NCI-H524 (cell line): ENCODE measurements at places on chromosomes 12 and 14.

DNA sequence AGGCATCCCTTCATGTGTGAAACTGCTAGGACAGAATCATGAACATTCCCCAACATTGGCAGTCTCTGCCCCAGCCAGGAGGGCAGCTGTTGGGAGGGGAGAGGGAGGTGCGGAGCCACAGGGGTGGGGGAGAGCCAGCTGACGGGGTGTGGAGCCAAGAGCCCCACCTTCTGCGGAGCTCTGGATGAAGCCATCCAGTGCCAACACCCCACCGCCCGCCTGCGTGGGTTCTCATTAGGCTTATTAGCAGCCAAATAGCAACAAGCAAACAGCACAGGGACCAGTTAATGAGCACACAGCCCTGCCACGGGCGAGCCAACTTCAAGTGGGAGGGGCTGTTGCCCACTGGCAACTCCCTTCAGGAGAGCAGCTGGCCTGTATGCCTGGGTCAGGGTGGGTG lies 12.1 kb downstream of the LTBP2 start:
- no peak for DNase-seq

GRCh38 chr12:49813131-49813530 lies 15.1 kb downstream of the NCKAP5L start:
- DNase-seq = no peak

GRCh38 chr12:124509676-124510300 lies 57.6 kb downstream of the NCOR2 start:
- no peak for DNase-seq

DNA sequence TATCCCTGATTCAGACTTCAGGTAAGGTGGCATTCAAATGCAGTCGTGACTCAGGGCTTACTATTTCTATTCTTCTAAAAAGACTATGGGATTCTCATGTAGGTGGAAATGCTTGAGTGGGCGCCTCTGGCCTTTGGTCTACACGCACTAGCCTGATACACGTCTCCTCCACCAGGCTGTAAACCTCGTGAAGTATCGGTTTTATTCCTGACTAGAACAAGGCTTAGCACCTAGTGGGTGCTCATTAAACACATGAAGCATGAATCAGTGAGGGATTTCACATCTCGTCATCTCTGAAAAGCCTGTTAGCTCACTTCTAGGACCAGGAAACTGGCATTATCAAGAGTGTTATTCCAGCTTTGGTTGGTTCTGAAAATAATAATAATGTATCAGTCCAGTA lies 17.7 kb upstream of the HNF1A start:
- no peak for DNase-seq

DNA sequence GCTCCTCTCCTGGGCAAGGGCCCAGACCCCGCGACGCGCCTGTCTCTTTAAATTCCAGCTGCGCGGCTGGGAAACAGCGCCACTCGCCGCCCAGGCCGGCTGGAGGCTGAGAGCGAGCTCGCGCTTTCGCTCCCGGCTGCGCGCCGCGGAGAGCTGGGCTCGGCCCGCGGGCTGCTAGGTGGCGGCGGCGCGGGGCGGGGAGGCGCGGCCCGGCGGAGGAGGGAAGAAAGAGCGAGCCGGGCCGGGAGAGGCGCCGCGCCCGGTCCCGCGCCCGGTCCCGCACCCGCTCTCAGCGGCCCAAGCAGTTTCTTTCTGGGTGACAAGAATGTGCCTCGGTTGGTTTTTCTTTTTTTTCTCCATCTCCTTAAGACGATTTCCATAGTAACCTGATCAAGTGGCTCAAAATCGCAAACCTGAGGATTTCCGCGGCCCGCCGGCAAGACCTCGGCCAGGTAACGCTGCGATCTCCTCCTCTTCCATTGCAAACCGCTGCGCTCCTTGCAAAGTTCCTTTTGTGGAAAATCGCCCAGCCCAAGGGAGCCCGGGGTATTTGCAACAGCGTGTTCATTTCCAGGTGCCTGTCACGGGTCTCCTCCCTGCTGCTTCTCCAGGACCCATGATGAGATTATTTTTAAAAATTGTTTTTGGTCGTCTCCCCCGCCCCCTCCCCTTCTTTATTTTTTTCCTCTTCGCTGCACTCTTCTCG lies 259.5 kb upstream of the E2F7 start:
- DNase-seq = peak; percentile 71

GRCh38 chr12:54222609-54223008 lies 33.8 kb upstream of the SMUG1 start:
- no peak for DNase-seq

- DNase-seq = no peak
Observed at GRCh38 chr12:114275932-114276785, 129.8 kb downstream of the TBX5 start.

GRCh38 chr12:77402716-77403115 lies 337.3 kb upstream of the E2F7 start:
- DNase-seq = peak; percentile 5

DNA sequence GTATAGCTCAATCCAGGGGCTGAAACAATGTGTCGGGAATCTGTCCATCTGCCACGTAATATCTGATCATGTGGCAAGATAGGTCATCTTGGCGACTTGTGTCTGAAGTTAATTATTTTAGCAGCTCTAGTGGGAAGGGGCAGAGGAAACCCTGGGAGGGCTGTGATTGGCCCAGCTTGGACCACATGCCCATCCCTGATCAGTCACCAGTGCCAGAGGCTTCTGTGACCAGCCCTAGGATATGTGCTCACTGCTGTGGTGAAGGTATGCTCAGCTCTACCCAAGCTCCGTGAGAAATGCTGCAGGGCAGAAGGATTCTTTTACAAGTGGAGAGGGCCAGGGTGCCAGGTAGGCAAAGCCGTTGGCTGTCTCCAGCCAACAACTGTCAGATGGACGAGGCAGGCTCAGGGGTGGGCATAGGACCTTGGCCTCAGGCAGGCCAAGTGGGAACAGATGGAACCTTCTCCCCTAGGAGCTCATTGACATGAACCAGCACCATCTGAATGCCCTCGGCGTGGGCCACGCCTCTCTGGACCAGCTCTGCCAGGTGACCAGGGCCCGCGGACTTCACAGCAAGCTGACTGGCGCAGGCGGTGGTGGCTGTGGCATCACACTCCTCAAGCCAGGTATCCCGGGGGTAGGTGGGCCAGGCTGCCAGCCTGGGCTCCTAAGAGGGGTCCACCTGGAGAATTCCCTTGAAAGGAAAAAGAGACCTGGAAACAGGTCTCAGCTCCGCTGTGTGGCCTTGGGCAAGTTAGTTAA lies 21.1 kb downstream of the MVK start:
- peak; percentile 79 for DNase-seq

- DNase-seq = peak; percentile 20
Observed at GRCh38 chr12:93379326-93379980, 1.7 kb downstream of the NUDT4 start.

DNA sequence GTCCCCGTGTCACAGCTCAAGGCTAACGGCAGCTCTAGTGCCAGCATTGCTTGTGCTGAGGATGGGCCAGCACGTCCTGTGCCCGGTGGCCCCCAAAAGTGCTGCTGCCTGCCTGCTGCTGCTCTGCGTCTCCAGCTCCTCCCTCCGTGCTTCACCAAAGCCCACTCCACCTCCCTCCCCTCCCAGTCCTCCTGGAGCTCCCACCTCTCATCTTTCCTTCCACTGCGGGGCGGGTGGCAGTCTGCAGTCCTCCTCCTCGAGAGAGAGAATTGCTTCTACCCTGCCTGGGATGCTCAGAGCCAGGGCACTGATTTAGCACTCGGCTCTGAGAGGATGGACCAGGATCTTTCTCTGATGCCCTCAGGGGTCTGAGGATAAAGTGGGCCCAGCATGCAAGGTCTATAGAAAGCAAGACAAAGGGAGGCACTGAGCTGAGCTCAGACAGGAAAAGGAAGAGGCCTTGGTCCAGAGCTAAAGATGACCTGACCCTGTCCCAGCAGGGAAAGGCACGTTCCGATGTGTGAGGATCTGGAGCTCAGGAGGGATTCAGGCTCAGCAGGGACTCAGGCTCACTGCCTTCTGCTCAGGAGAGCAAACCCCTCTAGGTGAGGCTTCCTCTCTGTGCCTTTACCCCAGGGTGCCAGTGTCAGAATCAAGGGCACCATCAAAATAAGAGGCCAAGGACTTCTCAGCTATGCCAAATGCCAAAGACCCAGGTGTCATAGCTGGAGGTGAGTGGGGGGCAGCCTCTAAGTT lies 113.1 kb upstream of the FKBP4 start:
- no peak for DNase-seq

DNA sequence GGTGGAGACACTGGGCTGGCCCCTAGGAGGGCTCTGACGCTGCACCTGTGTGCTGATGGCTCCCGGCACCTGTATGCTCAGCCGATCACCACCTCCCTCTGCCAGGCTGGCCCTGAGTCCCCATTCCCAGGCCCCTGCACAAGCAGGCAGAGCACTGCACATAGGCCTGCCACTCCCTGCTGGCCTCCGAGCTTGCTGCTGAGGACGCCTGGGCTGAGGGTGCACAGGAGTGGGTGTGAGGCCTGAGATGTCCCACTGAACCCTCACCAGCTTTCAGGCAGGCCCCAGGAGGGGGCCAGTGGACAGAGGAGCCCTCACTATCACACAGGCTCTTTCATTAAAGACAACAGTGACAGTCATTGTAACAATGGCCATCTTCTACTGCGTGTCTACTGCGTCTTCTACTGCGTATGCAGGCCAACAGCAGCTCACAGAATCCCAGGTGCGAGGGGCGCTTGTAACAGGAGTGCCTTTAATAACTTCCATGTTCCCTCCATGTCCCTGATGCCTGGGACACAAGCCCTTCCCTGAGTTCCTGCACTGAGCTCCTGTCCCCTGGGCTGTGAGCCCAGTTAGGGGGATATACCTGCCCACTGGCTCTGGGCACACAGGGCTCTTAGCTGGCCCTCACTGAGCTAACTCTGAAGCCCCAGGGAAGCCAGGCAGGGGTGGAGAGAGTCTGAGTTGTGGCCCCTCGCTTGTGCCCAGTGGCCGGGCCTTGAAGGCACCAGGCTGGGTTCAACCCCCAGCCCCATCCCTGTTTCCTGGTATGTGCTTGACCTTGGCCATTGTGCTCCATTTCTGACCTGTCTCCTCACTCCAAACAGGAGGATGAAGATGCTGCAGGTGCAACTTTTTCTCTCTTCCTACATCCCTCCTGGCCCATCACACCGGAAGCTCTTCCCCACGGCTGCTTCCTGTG lies 71.3 kb downstream of the PRIMA1 start:
- DNase-seq = no peak

GRCh38 chr14:106318700-106319099 lies 792.3 kb downstream of the TMEM121 start:
- no peak for DNase-seq

DNA sequence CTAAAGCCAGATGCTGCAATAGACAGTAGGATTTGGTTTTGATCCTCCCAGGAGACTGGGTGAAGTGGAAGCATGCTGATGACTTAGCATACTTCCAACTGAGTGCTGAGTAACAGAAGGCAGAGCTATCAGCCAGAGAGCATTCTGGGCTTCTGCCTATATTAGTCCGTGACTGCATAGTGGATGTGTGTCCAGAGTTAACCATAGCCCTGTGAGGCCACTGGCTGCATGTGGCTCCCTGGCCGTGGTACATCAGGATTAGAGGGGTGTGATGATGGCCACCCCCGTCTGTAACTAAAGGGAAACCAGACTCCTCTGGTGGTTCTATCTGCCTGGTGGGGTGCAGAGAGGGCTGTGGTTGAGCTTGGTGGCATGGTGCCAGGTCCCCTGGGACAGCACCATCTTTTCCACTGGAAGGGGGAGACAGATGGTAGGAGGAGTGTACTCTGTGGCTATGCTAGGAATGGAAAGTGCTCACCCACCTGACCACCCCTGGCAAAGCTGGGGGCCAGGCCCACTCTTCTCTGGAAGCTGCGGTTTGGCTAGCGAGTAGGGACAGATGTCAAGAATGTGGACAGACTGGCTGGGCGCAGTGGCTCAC lies 27.4 kb downstream of the ABCD4 start:
- DNase-seq = peak; percentile 100

- DNase-seq = no peak
Observed at GRCh38 chr14:58276208-58276607, 22.1 kb upstream of the ARID4A start.
